ENCODE measurements at places on chromosomes 16 and 17.

- DNase-seq = no peak
Observed at GRCh38 chr17:6070430-6070912, 292 bp downstream of the WSCD1 start.

- no peak for DNase-seq
Observed at GRCh38 chr17:37299257-37299980, 76.4 kb upstream of the C17orf78 start.

- no peak for DNase-seq
Observed at GRCh38 chr17:1144162-1144561, 35.6 kb downstream of the ABR start.

DNA sequence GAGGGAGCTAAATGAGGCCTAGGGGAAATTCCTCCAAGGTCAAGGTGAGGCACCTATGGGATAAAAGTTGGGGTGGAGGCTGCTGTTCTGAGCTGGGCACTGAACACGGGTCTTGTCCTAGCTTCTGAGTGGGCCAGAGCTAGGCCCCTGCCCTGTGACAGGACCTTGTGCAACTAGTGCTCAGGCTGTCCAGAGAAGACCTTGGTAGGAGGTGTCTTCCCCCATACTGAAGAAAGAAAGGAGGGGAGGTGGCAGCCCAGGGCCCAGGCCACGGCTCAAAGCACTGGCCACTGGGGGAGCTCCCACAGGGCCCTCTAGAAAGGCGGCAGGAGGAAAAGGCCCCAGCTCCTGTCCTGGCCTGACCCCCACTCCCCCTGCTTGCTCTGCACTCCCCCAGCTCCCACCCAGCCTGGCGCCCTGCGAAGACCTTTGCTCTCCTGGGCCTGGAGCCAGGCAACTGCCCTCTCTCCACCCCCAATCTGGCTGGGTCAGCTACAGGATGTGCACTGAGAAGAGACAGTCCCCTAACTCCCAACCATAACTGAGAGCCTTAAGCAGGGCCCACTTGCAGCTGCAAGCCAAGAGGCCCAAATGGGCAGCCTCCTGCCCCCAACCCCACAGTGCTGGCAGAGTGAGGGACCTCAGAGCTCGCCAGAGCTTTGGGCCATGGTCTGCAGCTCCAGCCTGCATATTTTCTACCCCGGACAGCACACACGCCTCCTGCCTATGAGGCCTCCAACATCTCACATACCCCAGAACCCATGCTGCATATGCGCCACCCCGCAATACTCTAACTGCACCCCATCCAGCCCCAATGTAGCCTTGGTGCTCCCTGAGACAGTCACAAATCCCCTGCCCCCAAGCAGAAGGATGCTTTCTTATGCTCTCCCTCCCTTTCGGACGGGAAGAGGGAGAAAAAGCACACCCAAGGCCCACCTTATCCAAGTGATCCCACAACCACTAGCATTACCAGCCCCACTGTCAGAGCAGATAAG, 15.3 kb downstream of the HSD11B2 start:
- no peak for DNase-seq

DNA sequence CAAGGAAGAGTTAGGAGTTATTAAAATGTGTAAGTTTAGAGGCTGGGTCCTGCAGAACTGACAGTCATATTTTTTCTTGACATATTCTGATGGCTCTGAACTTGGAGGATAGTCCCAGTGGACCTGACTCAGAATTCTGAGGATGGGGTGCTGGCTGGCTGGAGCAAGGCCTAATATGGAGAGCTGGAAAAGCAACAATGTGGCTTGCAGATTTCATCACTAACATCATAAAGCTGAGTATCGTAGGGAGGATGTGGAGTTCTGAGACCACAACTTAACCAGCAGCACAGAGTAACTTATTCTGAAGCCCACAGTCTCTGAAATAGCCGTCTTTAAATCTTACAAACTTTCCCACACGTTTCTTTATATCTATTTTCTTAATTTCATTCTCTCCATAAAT, 2.3 kb downstream of the KRTAP1-5 start:
- no peak for DNase-seq

DNA sequence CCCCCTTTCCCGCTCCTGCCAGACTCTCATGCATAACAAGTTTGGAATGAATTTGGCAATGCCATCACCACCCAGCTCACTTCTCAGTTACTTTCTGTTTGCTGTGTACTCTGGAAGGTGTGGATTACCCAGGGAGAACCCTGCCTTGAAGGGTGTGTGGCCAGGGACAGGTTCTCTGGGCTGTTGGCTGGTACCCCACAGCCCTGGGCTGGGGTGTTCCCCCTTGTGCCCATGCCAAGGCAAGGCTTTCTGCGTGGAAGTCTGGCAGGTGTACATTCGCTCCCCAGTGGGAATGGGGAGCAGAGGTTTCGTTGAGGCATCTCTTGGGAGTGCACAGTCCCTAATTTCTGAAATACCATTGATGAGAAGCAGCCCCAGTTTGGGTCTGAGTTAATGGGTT, 187.7 kb downstream of the CCDC182 start:
- DNase-seq = no peak

DNA sequence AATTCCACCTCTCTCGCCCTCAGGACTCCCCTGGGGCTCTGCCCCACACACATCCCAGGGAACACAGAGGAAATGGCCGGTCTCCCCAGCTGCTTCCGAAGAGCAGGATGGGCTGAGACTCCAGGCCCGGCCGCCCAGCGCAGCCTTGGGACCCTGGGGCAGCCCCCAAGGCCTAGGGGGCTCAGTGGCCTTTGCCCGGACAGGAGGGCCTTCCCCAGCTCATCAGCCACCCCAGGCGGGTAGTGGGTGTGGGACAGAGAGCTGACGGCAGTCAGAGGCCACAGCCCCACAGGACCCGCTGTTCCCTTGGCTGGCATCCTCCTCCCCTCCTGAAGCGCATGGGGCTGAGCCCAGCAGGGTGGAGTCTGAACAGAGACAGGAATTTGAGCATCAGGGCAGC, 6.2 kb upstream of the CBFA2T3 start:
- DNase-seq = no peak

DNA sequence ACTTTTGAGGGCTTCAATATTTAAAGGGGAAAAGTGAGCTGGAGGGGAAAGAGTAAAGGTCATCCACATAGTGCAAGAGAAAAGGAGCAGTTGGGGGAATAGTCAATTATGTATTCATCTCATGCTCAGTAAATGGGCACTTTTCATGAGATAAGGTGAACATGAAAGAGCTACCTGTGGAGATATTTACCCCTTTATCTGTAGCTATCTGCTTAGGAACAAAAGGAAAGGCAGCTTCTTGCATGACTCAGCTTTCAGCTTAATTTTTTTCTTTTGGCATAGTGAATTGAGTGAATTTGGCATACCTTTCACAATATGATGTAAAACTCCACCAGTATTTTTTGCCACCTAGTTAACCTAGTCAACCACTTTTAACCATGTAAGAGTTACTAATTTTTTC, 26.4 kb downstream of the CPD start:
- DNase-seq = no peak

DNA sequence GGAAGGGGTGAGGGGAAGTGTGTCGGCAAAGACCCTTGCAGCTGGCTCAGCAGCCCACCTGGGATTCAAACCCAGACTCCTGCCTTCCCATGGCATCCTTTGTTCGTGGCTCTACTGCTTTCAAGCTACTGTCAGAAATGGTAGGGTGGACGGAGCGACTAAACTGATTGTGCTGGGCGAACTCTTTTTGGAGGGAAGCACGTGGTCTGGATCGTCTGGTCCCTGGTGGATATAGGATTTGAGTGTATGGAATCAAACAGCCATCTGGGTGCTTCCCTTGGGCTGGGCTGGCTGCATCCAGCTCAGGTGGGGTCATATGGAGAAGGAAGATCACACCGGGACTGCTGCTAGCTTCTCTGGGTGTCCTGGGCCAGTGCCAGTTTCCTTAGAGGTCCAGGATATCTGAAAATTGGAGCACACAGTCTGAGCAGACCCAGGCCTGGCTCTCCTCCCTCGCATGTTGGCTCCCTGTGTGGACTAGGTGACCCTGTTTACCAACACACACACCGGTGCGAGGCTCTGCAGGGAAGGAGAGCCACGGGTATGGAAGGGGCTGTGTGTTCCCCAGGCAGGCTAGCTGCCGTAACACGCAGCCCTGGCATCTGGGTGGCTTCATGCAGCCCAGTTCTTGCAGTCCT, 8.6 kb downstream of the CMIP start:
- DNase-seq = no peak

DNA sequence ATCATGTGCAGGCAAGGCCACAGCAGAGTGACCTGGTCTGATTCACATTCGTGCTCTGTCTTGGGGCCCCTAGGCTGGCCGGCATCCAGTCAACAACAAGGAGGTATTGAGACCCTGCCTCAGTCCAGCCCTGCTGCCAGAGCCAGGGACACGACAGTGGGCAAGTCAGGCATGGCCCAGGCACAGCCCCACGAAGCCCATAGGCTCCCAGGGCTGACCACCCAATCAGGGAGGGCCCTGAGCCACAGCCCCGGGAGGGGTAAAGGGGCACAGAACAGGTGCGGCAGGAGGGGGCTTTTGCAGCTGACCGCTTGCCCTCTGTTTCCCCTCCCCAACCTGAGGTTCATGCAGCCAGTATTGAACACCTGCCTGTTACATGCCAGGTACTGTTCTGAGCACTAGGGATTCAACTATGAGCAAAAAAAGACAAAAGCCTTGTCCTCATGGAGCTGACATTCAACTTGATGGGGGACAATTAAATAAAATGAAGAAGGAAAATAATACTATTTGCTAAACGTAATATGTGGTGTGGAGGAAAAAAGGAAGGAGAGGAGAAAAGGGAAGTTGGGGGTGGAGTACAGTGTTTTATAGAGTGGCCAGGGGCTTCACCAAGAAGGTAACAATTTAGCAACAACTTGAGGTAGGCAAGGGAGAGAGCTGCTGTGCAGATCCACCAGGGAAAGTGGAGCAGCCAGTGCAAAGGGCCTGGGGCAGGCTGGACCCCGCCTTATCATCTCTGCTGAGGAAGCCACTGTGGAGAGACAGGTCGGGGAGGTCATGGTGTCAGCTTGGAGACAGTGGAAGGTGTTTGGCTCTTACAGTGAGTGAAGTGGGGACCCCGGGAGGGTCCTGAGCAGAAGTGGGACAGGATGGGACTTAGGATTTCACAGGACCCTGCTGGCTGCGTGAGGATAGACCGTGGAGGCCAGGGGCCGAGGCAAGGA, 6.1 kb downstream of the DRC3 start:
- DNase-seq = no peak

GRCh38 chr16:70407811-70408274, 31.1 kb downstream of the ST3GAL2 start:
- no peak for DNase-seq

GRCh38 chr16:67548265-67549126, 13.8 kb upstream of the CTCF start:
- DNase-seq = no peak

GRCh38 chr17:72429066-72429638, 308.3 kb downstream of the SOX9 start:
- DNase-seq = no peak

DNA sequence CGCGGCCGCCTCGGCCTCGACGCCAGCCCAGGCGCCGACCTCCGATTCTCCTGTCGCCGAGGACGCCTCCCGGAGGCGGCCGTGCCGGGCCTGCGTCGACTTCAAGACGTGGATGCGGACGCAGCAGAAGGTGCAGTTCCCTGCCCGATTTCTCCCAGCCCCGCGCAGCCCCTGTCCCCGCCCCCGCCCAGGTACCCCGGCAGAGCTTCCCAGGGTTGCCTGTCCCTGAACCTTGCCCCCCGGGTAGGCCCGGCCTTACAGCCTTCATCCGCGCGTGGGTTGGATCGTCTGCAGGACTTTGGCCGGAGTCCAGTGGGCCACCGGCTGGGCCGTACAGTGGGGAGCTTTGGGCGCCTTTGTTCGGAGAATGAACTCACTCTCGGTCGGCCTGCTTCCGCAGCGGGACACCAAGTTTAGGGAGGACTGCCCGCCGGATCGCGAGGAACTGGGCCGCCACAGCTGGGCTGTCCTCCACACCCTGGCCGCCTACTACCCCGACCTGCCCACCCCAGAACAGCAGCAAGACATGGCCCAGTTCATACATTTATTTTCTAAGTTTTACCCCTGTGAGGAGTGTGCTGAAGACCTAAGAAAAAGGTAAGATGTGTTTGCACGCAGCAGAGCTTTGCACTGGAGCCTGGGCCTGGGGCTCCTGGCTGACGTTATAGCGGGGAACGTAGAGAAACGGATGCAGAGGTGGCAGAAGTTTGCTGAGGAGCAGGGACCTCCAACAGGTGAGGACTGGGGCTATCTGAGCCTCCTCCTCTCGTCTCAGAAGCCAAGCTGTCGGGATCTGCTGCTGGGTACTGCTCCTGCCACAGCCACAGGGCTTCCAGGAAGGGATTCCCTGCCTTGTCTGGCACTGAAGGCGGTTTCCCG, 593 bp downstream of the GFER start:
- no peak for DNase-seq

DNA sequence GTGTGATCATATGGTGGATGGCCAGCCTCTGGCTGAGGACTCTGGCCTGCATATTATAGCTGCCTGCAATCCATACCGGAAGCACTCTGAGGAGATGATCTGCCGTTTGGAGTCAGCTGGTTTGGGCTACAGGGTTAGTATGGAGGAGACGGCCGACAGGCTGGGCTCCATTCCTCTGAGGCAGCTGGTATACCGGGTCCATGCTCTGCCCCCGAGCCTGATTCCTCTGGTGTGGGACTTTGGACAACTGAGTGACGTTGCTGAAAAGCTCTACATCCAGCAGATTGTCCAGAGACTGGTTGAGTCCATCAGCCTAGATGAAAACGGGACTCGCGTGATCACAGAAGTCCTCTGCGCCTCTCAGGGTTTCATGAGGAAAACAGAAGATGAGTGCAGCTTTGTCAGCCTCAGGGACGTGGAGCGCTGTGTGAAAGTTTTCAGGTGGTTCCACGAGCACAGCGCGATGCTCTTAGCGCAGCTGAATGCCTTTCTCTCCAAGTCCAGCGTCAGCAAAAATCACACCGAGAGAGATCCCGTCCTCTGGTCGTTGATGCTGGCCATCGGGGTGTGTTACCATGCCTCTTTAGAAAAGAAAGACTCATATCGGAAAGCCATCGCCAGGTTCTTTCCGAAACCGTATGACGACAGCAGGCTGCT, 69.0 kb upstream of the ENDOV start:
- no peak for DNase-seq

DNA sequence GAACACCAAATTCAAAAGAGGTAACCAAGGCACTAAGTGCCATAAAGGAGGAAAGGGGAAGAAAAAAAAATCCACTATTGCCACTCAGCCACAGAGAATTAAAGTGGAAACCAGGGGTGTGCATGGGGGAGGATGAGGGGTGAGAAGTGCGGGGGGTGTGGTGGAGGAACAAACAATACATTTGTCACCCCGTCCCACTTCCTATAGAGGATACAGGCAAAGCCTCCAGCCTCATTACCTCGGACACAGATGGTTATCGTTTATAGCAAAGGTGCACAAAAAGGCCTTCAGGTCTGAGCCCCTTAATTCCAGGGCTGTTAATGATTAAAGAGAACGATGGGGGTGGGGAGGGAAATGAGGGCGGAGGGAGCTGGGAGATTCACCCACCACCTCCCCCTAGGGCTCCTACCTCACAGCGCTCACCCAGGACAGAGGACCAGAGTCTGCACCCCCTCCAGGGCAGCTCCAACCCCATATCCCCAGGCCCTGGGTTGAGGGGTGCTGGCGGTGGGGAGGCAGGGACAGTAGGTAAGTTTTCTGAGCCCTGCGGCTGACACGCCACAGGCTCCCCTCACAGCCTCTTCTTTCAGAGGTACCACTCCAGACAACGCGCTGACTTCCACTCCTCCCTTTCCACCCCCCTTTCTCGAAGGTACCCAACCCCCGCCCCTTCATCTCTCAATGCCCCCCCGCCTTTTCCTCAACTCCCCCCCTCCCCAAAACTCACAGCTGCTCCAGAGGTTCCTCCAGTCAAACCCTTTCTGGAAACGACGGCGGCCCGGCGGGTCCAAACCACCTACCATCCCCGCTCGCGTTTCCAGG, 470 bp downstream of the DCUN1D3 start:
- no peak for DNase-seq

GRCh38 chr17:49674507-49674906, 3.4 kb downstream of the SPOP start:
- DNase-seq = no peak

All from stimulated activated CD8-positive, alpha-beta memory T cell treated with anti-CD3 and anti-CD28 coated beads, Interleukin-2, amount 100 ng/mL, for 1 hour (primary cell).